ENCODE measurements at places on chromosomes 2 and 18.

DNA sequence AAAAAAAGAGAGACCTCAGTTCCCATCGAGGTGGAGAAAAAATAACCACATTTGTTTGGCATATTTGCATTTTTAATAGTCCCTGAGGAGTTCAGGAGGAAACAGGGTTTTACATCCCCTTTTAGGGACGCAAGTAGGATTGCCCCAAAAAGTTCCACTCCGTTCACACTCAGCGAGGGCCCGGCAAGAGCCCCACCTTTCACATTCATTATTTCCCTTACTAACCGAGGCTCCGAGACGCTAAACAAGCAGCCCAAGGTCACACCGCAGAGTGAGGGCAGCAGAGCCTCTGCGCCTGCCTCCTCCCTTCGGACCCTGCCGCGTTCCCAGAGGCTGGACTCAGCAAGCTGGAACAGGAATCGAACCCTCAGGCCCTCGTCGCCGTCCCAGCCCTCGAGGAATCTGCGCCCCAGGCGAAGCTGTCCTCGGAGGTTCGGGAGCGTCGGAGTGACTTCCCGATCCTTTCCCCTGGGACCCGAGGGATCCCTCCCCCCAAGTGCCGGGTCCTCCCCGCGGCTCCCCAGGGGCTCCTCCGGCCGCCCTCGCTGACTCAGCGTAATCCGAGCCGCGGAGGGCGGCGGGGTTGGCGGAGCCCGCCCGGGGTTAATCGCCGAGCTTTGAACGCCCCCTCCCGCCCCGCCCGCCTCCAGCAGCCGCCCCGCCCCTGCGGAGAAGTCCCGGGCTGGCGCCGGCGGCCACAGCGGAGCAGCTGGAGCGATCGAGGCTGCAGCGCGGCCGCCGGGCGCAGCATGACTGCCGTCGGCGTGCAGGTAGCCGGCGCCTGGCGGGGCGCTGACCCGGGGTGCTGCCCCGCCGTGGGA is at the start of gene TMEM37:
TMEM37 (plus strand) TSS at position 700 of the 821 bp plus-strand sequence; CDS start at position 750, 50 bp downstream.
- no peak for DNase-seq

DNA sequence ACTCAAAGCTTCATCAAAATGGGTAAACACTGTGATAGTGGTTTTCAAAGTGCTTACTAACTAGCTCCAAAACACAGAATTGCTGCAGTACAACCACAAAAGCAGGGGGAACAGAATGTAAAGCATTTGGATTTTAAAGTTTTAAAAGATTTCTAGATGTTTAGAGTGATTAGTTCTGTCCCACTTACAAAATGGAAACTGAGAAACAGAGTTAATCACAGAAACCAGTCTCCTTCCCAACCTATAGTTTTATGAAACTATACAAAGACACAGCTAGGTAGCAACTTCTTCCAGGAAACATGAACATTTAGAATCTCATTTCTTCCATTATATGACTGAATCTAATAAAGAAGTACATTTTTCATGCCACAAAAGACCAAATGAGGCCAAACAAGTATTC is 73.8 kb upstream of the HNRNPA3 start:
- DNase-seq: no peak

DNA sequence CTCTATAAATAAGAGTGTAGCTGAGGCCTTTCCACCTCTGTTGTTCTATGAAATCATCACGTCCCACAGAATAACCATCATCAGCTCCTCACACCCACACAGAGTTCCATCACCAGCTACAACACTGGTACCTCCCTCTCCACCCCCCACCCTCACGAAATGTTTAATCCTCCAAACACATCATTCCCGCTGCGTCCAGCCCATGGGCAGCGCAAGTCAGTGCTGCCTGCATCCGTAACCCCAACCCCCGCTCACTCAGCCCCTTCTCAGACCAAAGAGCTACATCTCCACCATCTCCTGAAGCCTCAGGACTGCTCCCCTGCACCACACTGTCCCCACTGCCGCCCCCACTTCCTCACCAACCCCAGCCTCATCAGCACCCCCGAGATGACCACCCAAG is 19.4 kb downstream of the DNMT3A start:
- no peak for DNase-seq

- DNase-seq: peak; percentile 17
These were observed 357.3 kb downstream of the ZEB2 start for GRCh38 chr2:144162652-144163051.

DNA sequence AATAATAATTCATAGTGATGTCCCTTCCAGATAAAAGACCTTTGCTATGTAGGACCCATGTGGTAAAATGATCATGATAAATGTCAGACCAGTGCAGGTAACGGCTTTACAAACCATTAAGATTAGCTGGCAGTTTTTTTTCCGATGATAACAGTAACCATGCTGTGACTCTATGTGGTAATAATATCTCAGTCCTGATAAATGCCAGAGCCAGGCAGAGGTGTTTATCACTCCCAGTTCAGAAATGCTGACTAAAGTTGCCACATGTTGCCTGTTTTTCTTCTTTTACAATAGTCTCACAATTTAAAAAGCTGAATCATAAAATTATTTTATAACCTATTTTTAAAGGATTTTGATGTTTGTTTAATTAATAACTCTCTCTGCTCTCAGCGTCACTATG is 565.1 kb downstream of the ARHGAP15 start:
- no peak for DNase-seq

GRCh38 chr2:216693414-216694080 is 1.8 kb downstream of the IGFBP5 start:
- DNase-seq: no peak

DNA sequence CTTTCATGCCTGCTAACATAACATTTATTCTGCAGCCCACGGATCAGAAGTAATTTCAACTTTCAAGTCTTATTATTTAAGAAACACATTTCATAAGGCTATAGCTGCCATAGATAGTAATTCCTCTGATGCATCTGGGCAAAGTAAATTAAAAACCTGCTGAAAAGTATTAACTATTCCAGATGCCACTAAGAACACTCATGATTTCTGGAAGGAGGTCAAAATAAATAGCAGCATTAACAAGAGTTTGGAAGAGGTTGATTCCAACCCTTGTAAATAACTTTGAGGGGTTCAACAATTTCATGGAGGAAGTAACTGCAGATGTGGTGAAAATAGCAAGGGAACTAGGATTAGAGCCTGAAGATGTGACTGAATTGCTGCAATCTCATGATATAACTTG is 77.6 kb downstream of the CCDC148 start:
- no peak for DNase-seq

DNA sequence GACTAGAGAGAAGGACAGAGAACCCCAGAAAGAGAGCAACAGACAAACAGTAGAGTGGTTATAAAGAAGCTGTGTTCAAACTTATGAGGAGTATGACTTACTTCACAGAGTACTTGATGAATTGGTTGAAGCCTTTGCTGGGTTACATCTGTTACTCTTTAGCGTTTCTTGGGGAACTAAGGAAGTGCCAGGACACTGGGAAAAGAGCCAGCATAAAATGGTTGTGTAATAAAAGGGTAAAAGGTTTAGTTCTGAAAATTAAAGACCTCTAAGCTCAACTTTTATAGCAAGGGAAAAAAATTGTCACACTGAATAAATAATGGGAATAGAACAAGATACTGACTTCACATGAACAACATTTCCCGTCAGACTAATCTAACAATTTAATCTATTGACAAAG is 17.0 kb upstream of the STAT4 start:
- no peak for DNase-seq

DNA sequence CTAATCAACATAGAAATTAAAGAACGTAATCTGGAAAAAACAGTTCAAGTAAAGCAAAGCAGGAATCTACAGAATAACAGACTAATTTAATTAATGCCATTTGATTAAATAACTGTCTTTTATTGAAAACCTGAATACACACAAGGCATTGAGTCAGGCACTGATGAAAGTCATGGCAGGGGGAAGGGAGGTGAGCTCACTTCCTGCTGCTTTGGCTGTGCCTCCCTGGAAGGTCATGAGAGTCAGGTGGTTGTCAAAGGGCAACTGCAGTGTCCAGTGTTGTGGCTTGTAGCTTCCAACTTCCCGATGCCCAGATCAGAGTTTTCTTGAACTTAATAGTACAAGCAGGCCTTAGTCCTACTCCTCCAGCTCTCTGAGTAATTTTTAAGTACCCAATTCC is 180.9 kb downstream of the PID1 start:
- no peak for DNase-seq

DNA sequence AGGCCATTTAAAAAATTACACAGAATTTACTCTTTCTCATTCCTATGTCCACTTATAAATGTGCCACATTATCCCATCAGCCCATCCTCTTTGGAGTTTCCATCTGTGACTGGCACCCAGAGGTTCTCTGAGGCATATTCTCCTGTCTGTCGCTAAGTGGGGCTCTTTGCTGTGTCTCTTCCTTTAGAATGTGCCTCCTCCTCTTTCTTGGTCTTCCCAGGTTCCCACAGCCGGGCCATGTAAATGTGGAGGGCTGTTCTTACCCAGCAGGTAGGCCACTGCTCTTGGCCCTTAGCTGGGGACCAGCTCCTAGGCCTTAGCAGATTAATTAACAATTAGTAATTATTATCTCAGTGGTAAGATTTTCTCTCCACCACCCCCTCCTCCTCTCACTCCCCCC is 167.0 kb downstream of the INSIG2 start:
- DNase-seq: no peak

GRCh38 chr2:28539118-28539541 is 43.3 kb downstream of the PLB1 start:
- no peak for DNase-seq

GRCh38 chr2:134079373-134079772 is 174.5 kb upstream of the MGAT5 start:
- no peak for DNase-seq

- DNase-seq: no peak
These were observed 243.0 kb downstream of the ZNF407 start for GRCh38 chr18:74840492-74841167.

GRCh38 chr2:43887176-43887575 is 48.4 kb downstream of the ABCG8 start:
- no peak for DNase-seq

DNA sequence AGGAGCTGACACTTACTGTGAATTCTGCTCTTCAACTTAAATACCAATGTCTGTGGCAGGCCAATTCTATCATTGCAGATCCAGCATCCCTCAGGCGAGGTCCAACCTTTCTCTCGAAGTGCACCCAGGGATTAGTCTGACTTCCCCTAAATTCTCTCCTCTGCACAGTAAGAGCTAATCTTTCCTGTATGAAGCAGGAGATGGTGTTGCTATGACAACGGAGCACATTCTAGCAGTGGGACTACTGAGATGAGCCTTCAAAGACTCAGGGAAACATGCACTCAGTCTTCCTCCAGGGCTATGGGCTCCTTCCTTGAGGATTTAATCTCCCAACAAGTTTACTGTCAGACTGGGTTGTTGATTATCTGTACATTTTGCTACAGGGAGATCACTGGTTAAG is 176.3 kb downstream of the NOL4 start:
- DNase-seq: no peak

GRCh38 chr18:56298935-56299334 is 339.5 kb downstream of the TXNL1 start:
- DNase-seq: no peak

Data from CD4-positive, alpha-beta T cell treated with Interferon gamma for 1 hour (primary cell).